Left renal cortex interstitium (tissue), 4 donors: ENCODE measurements at places on chromosomes 2 and 18. TPM values are rescaled to one million over a fixed set of nuclear protein-coding genes. Genes with fewer than 3 reads are reported as not detected.

Gene GALR1
- 0.03 TPM for polyA plus RNA-seq

Gene CHMP3
- polyA plus RNA-seq = 129 TPM

GRCh38 chr18:44464398-44465180, 216.1 kb upstream of the SETBP1 start:
- no peak for DNase-seq

DNA sequence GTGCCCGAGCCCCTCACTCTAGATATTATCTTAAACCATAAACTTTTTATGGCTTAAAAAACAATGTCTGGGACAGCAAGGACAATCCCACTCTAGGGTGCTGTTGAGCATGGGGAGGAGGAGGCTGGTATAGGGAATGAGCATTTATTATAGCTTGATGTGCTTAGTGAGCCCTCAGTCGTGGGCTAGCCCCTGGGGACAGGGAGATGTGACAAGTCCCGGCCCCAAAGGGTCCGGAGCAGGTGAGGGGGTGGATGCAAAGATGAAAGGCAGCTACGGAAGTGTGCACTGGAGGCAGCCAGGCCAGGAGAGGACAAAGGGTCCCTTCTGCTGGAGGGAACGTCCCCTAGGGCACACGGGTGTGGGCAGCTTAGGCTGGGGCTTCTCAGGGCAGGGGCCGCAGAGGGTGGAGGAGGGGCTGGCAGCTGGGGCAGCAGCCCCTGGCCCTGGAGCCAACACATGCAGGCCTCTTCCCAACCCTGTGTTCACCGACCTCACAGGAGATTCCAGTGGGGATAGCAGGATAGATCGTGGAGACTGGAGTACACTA, 106.3 kb upstream of the GPC1 start:
- no peak for DNase-seq

- DNase-seq = no peak
Observed at GRCh38 chr2:200860092-200860795, 4.2 kb downstream of the CLK1 start.

GRCh38 chr2:157836531-157836930, 39.6 kb downstream of the ACVR1 start:
- DNase-seq = no peak

GRCh38 chr2:175363699-175364098, 182.2 kb upstream of the ATP5MC3 start:
- no peak for DNase-seq

DNA sequence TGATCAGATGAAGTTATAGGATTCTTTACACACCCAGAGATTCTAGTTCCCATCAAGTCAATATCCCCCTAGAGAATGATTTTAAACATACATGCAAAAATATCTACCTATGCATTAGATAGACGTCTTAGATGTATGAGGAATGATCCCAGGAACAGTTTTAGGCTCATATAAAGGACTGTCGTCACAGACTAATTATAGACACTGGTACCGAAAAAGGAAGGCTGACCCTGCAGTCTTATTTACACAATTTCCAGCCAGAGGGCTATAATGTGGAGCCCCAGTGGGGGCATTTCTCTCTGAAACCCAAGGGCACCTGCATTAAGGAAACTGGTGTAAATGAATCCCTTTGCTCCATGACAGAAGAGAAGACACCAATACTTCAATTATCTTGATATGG, 170.4 kb downstream of the ZNF521 start:
- DNase-seq = no peak

DNA sequence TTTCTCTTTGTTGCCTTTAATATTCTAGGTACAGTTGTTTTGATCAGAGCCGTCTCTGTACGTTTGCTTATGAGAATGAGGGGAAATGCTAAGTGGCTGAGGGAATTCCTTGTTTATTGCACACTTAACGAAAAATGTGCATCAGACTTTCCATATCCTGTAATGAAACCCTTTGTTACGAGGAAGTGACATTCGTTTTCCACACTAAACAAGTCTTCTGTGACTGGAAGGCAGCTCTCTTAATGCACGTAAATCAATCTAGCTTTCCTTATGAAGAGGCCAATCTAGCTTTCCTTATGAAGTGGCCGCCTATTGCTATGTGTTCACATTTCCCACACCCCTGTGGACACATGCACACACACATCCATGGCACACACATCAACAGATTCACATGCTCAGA, 186.2 kb downstream of the SNTG2 start:
- DNase-seq = no peak
